ENCODE measurements at places on chromosomes 6 and 20.
A peak's percentile ranks its signal among the peaks of the same experiment; 100 is the strongest.

- DNase-seq = no peak
Observed at GRCh38 chr6:136213012-136213539, 37.0 kb downstream of the MTFR2 start.

DNA sequence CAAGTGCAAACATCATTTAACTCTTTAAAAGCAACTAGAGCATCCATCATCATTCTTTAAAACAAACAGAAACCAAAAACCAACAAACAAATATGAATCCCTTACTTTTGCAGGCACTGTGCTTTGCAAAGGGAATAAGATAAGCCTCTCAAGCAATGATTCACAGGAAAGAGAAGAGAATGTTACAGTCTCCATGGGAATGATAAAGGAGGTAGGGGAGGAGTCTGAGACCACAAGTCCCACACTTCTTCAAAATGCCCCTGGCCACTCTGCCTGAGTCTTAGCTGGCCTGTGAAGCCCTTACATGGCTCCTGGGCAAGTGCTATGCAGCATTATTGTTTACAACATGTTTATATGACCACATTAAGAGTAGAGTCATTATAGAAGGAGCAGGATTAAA lies 257.7 kb upstream of the MARCKS start:
- no peak for DNase-seq

GRCh38 chr6:43013097-43013842 lies 476 bp downstream of the MEA1 start:
- DNase-seq = no peak

- DNase-seq = no peak
Observed at GRCh38 chr6:113999284-113999683, 28.3 kb upstream of the HDAC2 start.

GRCh38 chr6:125421836-125422235 lies 120.1 kb upstream of the HDDC2 start:
- DNase-seq = no peak

GRCh38 chr6:136921381-136921935 lies 643 bp upstream of the SLC35D3 start:
- no peak for DNase-seq

DNA sequence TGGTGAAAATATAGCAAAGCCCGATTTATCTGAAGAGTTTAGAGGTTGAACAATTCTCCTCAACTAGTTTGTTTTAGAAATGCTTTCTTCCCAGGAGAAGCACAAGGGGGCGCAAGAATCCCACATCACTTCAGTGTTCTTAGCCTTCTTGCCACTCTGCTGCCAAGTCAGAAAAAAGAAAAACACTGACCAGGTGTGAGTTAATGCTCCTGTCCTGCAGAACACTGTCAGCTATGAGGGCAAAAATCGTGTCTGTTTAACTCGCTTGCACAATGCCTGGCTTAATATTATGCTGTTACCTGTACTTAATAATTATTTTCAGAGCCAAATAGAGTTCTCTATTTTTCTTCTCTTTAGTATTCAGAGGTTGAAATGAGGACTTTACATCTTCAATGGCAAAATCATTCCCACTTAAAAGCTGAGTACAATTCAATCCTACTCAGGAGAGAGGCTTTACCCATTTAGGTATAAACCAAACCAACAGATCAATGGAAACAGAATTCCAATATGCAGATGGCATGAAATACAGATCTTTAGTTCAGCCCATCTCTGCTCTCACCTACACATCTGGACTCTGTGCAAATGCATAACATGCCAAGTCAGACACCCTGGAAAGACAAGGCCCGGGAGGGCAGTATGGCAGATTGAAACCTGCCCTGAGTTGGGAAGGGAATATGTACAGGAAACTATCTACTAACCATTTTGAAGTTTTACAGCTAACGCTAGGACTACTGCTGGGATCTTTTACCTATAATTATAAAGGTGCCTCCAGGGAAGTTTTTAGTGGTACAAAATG lies 71.4 kb upstream of the TULP1 start:
- peak; percentile 61 for DNase-seq

- DNase-seq = no peak
Observed at GRCh38 chr20:64165866-64166600, 1.8 kb downstream of the MYT1 start.

- no peak for DNase-seq
Observed at GRCh38 chr20:53142225-53143127, 170.3 kb downstream of the TSHZ2 start.

DNA sequence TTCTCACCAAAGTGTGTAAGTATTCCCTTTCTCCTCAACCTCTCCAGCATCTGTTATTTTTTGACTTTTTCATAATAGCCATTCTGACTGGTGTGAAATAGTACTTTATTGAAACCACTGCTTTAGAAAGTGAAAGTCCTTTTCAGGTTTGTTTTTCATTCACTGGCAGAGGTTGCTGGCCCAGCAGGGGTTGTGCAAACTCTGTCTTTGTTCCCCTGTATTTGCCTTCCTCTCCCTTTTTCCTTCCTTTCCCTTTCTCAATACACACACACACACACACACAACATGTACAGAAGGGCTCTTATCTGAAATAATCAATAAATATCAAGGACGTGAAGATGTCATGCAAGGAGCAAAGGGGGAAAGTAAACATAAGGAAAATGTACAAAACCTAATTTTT lies 99.8 kb downstream of the LY86 start:
- DNase-seq = no peak

GRCh38 chr6:139330306-139330705 lies 38.5 kb upstream of the TXLNB start:
- no peak for DNase-seq

DNA sequence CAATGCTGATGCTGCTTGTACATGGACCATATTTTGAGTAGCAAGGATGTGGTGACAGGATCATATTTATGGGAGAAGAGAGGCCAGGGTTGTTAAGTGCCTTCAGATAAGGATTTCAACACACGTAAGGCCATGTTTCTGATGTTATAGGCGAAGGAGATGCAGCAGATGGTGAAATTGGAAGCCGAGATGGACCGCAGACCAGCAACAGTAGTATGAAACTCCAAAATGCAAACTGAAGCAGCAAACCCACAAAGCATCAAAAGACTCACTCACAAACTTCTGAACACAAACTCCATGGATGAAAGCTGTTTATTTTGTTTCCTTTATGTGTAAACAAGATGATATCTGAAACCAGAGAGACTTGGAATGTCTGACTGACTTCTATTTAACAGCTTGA lies 35.6 kb upstream of the LAMP5 start:
- DNase-seq = no peak

- DNase-seq = no peak
Observed at GRCh38 chr6:36824253-36824652, 15.0 kb downstream of the CPNE5 start.

GRCh38 chr6:129508477-129509145 lies 201.4 kb downstream of the ARHGAP18 start:
- no peak for DNase-seq

DNA sequence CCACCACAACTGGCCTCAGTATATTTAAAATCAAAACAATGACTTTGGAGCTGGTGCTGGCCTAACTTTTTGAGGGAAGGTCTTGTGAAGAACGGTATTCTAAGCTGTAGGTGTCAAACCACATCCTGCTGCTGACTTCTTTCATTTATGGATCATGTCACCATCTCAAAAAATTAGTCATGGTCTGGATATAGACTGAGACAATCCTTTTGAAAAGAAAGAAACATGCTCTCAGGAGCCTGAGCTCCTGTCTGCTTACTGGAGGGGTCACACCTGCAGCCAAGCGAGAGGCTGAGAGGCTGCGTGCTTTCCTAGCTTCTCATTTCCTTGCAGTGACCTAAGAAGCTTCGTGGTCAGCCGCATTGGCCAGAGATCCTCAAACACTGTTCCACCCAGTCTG lies 55.2 kb downstream of the TIAM2 start:
- DNase-seq = peak; percentile 4

GRCh38 chr20:24782801-24783630 lies 166.1 kb upstream of the CST7 start:
- no peak for DNase-seq

GRCh38 chr20:46767127-46767761 lies 57.8 kb downstream of the SLC2A10 start:
- DNase-seq = no peak

DNA sequence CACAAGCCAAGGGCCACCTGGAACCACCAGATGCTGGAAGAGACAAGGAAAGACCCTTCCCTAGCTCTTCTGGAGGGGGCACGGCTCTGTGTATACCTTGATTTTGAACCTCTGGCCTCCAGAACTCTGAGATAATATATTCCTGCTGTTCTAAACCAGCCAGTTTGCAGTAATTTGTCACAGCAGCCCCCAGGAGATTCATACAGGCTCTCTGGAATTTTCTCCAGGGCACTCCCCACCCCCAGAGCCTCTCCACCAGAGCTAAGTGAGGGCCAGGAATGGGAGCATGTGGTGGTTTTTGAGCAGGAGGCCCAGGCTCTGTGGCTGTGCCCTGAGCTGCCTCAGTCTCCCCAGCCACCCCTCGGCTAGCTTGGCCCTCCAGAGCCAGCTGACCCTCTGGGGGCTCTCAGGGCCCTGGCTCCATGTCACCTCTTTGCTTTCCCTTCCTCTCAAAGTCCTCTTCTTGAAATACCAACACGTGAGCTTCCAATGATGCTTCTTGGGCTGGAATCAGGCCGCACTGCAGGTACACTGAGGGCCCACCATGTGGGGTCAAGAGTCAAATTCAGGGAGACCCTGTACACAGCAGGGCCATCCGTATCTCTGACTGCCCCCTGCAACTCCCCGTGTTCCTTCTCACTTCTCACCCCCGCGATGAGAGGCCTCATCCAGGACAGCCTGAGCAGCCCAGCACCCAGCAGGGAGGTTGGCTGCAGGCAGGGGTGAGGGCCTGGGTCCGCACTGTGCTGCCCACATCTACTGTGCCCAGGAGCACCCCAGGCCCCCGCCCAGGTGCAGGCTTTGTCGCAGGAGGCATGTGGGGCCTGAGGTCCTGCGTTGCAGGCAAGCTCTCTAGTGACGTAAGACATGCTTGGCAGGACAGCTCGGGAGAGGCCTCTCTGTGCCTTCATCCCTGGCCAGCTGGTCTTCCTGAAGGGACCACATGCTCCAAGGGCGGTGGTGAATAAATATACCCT lies 155.5 kb downstream of the ANKRD60 start:
- DNase-seq = no peak

- DNase-seq = no peak
Observed at GRCh38 chr6:148452876-148453275, 110.2 kb downstream of the SASH1 start.

DNA sequence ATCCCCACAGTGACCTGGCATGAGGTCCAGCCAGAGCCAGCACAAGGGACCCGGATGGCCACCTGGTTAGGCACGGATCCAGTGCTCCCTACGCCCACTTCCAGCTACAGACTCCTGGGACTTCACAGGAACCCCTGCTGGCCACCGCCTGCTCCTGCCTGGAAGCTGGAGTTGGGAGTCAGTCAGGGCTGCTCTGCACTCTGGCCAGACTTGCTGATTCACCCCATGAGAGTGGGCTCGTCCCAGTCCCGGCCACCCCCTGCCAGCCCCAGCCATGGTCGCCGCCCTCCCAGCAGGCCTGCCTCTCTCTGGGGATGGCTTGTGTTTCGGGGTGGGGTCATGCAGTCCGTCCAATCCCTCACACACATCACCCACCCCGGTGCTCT lies 125.8 kb downstream of the DLL1 start:
- no peak for DNase-seq

GRCh38 chr6:81387163-81387562 lies 365.3 kb downstream of the TENT5A start:
- DNase-seq = no peak

GRCh38 chr6:11953641-11954040 lies 58.5 kb upstream of the HIVEP1 start:
- DNase-seq = no peak

DNA sequence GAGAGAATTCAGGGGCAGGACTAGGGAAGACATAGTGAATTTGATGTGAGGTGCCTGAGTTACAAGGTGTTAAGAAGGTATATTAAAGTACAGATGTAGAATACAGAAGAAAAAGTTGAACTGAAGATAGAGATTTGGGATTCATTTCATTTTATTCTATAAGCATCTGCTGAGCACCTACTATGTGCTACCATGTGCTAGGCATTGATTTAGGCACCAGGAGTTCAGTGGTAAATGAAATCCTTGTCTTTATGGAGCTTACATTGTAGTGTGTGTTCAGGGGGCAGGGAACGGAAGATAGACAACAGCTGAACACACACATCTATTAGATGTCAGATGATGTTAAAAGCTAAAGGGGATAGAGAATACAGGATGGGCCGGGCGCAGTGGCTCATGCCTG lies 2.8 kb downstream of the RSPH9 start:
- DNase-seq = no peak

- no peak for DNase-seq
Observed at GRCh38 chr6:46505693-46506512, 14.7 kb upstream of the RCAN2 start.

DNA sequence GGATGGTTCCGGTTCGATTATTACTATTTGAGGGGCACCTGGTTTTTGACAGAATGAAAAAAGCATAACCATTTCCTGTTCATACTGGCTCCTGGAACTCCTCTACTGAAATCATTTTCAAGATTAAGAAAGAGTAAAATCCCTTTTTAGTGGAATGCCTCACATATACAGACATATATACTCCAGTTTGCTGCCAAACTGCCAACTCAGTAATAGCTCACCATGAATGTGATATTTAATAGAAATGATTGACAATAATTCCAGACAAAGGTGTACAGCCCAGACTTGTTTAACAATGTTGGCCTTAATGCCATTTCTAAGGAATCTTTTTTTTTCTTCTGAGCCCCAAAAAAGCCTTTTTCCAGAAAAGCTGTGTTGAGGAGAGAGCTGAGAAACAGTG lies 93.1 kb downstream of the JAG1 start:
- DNase-seq = no peak

Data from stimulated activated CD8-positive, alpha-beta memory T cell treated with anti-CD3 and anti-CD28 coated beads, Interleukin-12 subunit alpha, Interleukin-12 subunit beta, amount 100 ng/mL, for 1 hour (primary cell).